ENCODE measurements at places on chromosomes 11 and 22. TPM values are rescaled to one million over a fixed set of nuclear protein-coding genes. Genes with fewer than 3 reads are reported as not detected.

Gene CNGA4
- polyA plus RNA-seq: 1.3 TPM

GRCh38 chr11:62856333-62856895 lies 17.0 kb upstream of the WDR74 start:
- no peak for DNase-seq

Gene GGTLC2
- not detected for polyA plus RNA-seq

DNA sequence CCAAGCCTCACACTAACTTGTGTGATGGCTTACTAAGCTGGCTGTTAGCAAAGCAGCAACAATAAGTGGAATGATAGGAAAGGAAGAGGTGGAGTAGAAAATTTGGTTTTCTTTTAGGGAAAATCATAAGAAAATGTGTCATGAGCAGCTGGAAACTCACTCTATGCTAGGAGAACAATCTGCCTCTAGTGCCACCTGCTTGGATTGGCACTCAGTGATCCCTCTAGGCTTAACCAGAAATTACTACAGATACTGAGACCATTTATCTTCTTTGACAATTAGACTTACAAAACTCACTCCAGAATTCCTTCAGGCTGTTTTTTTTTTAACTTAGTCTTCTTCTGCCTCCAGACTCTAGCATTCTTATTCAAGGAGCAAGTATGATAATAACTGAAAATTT lies 117.3 kb downstream of the CD44 start:
- no peak for DNase-seq

- DNase-seq: no peak
These were observed 26.2 kb downstream of the TSPAN32 start for GRCh38 chr11:2328021-2328420.

GRCh38 chr11:70519117-70519516 lies 120.8 kb downstream of the CTTN start:
- no peak for DNase-seq

Gene GLYAT
- polyA plus RNA-seq: 0.18 TPM

Data from right lung (tissue), 10 donors.